ENCODE measurements at places on chromosomes 11 and 22.
A peak's percentile ranks its signal among the peaks of the same experiment; 100 is the strongest.

DNA sequence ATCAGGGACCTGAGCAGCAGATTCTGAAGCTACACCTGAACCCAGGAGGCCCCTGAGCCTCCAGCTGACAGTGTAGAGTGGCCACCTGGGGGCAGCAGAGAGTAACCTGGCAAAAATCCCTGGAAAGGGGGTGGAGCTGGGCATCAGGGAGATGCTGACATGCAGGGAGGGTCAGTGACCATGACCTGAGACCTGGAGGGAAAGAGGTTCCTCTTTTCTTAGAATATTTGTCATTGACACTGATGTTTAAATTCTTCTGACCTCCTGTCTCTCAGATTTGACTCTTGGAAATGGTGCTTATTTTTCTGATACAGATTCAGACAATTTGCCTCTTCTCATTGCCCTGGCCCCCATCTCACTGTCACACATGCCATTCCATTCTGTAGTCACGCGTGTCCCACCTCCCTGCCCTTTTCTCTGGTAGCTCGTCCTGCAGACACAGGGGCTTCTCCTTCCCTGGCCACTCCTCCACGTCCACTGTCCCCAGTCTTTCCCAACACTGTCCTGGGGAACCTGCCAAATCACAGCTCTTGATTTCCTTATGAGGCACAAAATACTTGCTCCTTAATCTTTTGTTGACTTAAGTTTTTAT is 117.2 kb upstream of the IGLL5 start:
- no peaks in the 10 kb centered on the region for H3K27me3 ChIP-seq
- H3K36me3 ChIP-seq = peaks cover 5% of the 10 kb centered on the region
- H3K4me1 ChIP-seq = peaks cover 82% of the 10 kb centered on the region
- peak; percentile 45 for DNase-seq
- H3K4me3 ChIP-seq = no peak overlapping the region

DNA sequence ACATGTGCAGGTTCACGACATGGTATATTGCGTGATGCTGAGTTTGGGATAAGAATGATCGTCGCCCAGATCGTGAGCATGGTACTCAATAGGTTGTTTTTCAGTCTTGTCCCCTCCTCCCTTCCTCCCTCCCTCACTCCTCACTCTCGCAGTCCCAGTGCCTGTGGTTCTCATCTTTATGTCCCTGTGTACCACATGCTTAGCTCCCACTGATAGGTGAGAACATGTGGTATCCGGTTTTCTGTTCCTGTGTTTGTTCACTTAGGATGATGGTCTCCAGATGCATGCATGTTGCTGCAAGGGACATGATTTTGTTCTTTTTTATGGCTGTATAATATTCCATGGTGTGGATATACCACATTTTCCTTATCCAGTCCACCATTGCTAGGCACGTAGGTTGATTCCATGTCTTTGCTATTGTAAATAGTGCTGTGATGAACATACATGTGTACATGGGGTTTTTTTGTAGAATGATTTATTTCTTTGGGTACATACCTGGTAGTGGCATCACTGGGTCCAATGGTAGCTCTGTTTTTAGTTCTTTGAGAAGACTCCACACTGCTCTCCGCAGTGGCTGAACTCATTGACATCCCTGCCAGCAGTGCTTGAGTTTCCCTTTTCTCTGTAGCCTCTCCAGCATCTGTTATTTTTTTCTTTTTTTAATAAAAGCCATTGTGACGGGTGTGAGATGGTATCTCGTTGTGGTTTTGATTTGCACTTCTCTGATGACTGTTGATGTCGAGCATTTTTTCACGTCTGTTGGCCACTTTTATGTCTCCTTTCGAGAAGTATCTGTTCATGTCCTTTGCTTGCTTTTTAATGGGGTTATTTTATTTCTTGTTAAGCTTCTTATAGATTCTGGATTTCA is 16.4 kb downstream of the ZBED4 start:
- H3K4me3 ChIP-seq = peak overlapping the region; percentile 77
- peaks cover 60% of the 10 kb centered on the region for H3K4me1 ChIP-seq
- peak overlapping the region; percentile 91 for H3K27ac ChIP-seq
- H3K36me3 ChIP-seq = peaks cover 27% of the 10 kb centered on the region
- DNase-seq = peak; percentile 56
- H3K27me3 ChIP-seq = no peaks in the 10 kb centered on the region

DNA sequence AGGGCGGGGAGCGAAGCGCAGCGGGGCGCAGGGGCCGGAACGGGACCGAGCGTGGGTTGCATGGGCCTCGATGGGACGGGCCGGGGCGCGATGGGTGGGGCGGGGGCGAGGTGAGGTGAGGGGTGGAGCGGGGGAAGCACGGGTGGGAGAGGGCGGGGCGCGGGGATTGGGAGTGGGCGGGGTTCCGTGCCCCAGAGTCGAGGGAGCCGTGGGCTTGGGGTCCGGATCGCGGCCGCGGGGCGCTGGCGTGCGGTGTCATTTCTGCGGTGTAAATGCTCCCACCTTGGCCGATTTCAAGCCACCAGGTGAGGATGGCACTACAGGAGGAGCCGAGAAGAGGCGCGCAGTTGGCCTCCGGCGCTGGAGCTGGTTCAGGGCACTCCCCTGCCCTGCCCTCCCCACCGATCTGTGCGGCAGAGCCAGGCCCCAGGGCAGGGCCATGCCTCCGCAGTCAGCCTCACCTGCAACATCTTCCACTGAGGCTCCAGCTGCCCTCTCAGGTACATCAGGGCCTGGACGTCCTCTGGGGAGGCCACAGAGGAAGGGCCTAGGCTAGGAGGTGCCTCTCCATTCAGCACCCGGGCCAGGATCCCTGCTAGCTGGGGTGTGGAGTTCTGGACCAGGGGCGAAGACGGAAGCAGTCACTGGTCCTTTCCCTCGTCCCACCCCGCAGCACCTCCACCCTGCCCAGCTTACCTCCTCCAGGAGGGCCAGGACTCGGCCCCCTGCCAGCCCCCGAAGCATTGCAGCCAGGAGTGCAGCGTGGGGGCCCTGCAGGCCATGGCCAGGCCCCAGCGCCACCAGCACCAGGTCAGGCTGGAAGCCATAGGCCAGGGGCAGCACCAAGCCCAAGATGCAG is 620 bp upstream of the TUBGCP6 start:
- peak overlapping the region; percentile 99 for H3K27ac ChIP-seq
- DNase-seq = no peak
- H3K27me3 ChIP-seq = no peaks in the 10 kb centered on the region
- H3K4me3 ChIP-seq = peak overlapping the region; percentile 97
- peaks cover 36% of the 10 kb centered on the region for H3K36me3 ChIP-seq
- H3K4me1 ChIP-seq = peaks cover 31% of the 10 kb centered on the region

DNA sequence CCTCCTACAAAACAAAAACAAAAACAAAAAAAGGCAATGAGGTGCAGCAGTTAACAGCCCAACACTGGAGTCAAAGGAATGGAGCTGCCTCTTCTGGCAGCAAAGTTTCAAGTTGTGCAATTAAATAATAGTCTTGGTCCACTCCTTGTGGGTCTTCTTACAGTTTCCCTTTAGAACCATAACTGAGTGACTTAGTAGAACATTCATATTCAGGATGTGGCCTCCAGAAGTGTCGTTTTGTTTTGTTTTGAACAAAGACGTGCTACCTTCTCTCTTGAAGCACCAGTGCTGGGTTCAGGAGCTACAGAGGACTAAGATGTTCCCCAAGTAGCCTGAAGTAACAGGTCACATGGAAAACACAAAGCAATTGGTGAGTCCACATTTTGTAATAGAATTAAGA is 2.0 kb upstream of the JAML start:
- no peak for DNase-seq
- peaks cover 38% of the 10 kb centered on the region for H3K36me3 ChIP-seq
- no peaks in the 10 kb centered on the region for H3K27me3 ChIP-seq
- H3K4me3 ChIP-seq = peak overlapping the region; percentile 79

GRCh38 chr11:117045956-117046355 is 52.3 kb downstream of the SIK3 start:
- H3K27ac ChIP-seq = peak overlapping the region; percentile 67
- peaks cover 73% of the 10 kb centered on the region for H3K4me1 ChIP-seq
- H3K4me3 ChIP-seq = peak overlapping the region; percentile 8
- DNase-seq = no peak

GRCh38 chr11:79438631-79439409 is 2.0 kb downstream of the TENM4 start:
- H3K36me3 ChIP-seq = no peaks in the 10 kb centered on the region
- H3K4me3 ChIP-seq = no peak overlapping the region
- H3K4me1 ChIP-seq = peaks cover 5% of the 10 kb centered on the region
- DNase-seq = no peak
- H3K27ac ChIP-seq = no peak overlapping the region

- H3K27me3 ChIP-seq = peaks cover 68% of the 10 kb centered on the region
- peaks cover 2% of the 10 kb centered on the region for H3K4me1 ChIP-seq
- H3K36me3 ChIP-seq = peaks cover 5% of the 10 kb centered on the region
- no peak overlapping the region for H3K4me3 ChIP-seq
These were observed 74.9 kb downstream of the DSCAML1 start for GRCh38 chr11:117722082-117722481.

DNA sequence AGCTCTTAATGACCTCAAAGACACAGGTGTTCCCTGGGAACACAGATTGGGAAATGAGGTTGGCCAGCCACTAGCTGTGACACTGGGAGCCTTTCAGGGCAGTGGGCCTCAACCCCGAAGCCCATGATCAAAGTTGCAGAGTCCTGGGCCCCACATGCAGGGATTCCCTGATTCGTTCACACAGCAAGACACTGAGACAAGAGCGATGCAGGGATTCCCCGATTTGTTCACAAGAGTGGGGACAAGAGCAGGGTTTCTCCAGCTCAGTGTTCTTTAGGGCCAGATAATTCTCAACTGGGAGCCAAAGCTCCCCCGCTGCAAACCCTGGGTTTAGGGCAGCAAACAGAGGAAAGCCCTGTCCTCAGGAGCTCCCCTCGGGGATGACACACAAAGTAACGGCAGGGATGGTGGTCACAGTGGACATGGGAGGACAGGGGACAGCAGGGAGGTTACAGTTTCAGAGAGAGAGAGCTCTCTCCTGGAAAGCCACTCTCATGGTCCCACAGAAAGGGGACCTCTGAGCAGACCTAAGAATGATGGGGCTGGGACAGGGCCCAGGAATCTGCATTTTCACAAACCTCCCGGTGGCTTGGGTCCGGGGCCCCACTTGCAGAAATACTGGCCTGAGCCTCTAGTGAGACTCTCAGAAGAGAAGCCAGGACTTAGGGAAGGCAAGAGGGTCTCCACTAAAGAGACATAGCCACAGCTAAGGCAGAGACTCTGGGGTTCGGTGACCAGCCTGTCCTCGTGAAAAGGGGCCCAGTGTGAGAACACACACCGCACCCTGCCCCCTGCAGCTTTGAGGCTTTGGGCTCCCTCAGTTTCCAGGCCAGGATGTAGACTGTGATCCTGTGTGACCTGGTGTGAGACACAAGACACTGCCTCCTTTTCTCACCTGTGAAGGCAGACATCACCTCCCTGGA is 7.4 kb upstream of the GNAZ start:
- no peak for DNase-seq
- no peak overlapping the region for H3K27ac ChIP-seq
- peaks cover 3% of the 10 kb centered on the region for H3K36me3 ChIP-seq
- H3K27me3 ChIP-seq = peaks cover 10% of the 10 kb centered on the region

GRCh38 chr11:108137212-108137611 is 15.8 kb downstream of the ACAT1 start:
- DNase-seq = no peak
- H3K4me1 ChIP-seq = no peaks in the 10 kb centered on the region

DNA sequence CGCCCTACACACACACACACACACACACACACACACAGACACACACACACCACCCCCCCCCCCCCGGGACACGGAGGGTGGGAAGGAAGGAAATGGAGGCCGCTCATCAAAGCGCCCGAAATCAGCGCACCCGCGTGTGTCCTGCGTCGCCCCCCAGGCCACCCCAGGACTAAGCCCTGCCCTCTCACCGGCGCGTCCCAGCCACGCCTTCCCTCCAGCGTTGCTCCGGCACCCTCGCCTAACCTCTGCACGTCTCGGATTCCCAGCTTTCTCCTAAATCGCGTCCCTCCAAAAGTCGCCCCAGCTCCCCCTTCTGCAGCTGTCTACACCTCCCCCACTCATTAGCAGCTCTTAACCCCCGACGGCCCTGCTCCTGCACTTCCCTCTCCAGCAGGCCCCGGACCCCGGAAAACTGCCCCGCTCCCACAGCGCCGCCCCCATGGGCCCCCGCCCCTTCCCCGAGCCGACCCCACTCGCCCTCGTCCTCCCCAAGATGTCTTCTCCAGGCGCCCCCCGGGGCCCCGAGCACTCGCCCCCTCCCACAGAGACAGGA is 557 bp downstream of the PACSIN2 start:
- H3K4me3 ChIP-seq = peak overlapping the region; percentile 97
- no peaks in the 10 kb centered on the region for H3K27me3 ChIP-seq
- peaks cover 18% of the 10 kb centered on the region for H3K36me3 ChIP-seq

DNA sequence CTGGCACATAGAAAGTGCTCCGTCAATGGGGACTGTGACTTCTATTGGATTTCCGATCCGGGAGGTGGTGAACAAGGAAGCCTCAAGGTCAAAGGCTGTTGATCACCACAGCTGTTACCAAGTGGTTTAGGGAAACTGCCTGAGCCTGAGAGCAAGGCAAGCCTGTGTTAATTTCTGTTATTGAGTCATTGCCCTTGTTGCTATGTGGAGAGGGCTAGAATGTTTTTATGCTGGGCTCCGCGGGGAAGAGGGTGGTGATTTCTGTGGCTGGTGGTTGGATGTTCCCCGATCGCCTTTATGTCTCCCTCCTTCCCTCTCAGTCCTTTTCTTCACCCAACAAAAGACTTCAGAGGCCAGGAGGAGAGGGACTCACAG is 108.5 kb upstream of the ALX4 start:
- no peaks in the 10 kb centered on the region for H3K4me1 ChIP-seq
- H3K27me3 ChIP-seq = peaks cover 58% of the 10 kb centered on the region
- no peak overlapping the region for H3K27ac ChIP-seq
- no peaks in the 10 kb centered on the region for H3K36me3 ChIP-seq
- H3K4me3 ChIP-seq = no peak overlapping the region

GRCh38 chr11:888310-889212 is 22.0 kb downstream of the CHID1 start:
- H3K27me3 ChIP-seq = no peaks in the 10 kb centered on the region
- no peak for DNase-seq
- no peak overlapping the region for H3K4me3 ChIP-seq
- H3K36me3 ChIP-seq = peaks cover 10% of the 10 kb centered on the region
- peaks cover 5% of the 10 kb centered on the region for H3K4me1 ChIP-seq
- H3K27ac ChIP-seq = no peak overlapping the region

DNA sequence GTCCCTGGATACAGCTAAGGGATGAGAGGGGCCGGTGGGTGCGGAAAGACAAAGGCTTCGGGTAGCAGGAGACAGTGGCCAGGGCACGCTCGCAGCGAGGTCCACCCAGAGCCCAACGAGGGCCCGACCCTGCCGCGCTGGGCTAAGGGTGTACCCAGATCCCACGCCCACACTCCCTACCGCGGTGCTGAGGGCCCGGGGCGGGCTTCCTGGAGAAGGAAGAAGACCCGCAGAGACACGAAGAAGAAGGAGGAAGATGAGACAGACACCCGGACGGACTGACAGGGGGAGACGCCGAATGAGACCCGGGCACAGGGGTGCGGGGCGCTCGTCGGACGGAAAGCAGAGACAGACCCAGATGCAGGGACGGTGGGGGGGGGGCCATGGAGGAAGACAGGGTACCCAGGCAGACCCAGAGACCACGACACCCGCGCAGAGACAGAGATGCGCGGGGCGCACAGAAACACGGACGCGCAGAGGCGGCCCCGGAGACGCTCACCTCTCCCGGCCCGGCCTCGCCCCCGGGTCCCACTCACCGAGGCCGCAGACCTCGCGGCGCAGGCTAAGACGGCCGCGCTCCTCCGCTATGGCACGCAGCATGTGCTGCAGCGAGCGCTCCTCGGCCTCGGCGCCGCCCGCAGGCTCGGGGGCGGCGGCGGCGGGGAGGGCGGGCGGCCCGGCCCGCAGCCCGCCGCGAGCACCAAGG is 437 bp downstream of the KIAA0930 start:
- H3K4me3 ChIP-seq = peak overlapping the region; percentile 96
- no peaks in the 10 kb centered on the region for H3K27me3 ChIP-seq
- no peak for DNase-seq
- peaks cover 26% of the 10 kb centered on the region for H3K36me3 ChIP-seq

- no peaks in the 10 kb centered on the region for H3K27me3 ChIP-seq
- H3K4me1 ChIP-seq = no peaks in the 10 kb centered on the region
- H3K36me3 ChIP-seq = no peaks in the 10 kb centered on the region
- no peak overlapping the region for H3K4me3 ChIP-seq
- no peak overlapping the region for H3K27ac ChIP-seq
These were observed 62.5 kb downstream of the MACROD1 start for GRCh38 chr11:64103277-64103985.

Measured in effector memory CD8-positive, alpha-beta T cell (primary cell).